ENCODE measurements at places on chromosomes 1 and 21.

- DNase-seq = no peak
These were observed 7.0 kb downstream of the CLCN6 start for GRCh38 chr1:11813021-11813420.

- no peak for DNase-seq
These were observed 213.3 kb downstream of the ROR1 start for GRCh38 chr1:63987014-63987627.

GRCh38 chr1:151995774-151996173 is 2.1 kb upstream of the S100A10 start:
- no peak for DNase-seq

DNA sequence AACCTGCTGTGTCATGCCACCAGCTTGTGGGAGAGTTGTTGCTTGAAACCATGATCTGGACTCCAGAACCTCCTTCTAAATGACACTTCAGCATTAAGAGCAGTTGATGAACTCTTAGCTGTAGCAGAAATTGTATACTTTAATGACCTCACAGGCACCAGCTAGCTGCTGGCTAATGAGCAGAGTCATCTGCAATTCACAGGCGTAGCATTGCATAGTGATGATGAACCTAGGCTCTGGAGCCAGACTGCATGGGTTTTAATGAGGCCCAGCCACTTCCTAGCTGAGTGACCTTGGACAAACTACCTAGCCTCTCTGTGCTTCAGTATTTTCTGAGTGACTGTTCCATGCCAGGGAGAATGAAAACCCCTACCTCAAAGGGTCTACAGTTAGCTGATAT is 407.1 kb downstream of the LMO4 start:
- no peak for DNase-seq

GRCh38 chr1:212542761-212543187 is 65.8 kb upstream of the ATF3 start:
- DNase-seq = no peak

GRCh38 chr1:21124846-21125245 is 51.9 kb downstream of the EIF4G3 start:
- DNase-seq = no peak

DNA sequence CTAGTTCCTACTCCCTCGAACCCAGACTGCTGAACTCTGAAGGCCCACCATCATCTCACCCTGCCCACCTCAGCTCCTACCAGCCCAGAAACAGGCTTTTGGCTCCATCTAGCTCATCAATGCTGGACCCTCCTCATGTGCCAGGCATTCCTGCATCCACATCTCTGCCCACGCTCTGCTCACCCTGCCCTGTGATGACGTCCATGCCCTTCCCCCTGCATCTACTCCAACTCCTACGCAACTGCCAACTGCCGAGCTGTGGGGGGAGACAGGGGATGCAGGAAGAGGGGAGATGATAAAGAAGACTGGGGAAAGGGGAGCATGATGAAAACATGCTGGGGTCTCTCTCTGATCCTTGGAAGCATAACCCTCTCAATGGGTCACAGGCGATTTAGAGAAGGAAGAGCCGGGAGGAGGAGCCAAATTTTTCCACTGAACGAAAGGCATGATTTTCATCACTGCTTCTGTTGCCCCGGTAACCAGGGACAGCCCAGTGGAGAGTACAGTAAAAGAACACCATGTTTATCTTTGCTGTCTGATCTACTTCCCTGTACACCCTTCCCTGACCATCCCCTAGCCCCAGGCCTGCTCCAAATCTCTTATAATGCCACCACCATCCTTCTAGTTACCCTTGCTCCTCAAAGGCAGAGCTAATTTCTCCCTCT is 44.3 kb downstream of the CD34 start:
- no peak for DNase-seq

DNA sequence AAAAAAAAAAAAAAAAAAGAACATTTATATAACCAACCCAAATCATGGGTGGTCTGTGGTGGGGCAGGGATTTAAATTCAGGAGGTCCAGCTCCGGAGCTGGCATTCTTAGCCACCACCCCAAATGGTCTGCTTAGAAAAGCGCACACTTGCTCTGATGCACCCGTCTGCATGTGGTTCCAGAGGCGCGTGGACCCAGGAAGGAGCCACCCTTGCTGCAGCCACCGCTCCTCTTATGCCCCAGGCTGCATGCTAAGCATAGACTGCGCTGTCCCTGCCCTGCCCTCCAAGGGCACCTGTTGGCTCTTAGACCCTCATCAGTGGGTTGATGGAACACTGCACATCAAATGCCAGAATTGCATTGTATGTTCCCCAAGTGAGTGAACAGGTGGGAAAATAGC is 41.4 kb downstream of the ATP5PO start:
- no peak for DNase-seq

DNA sequence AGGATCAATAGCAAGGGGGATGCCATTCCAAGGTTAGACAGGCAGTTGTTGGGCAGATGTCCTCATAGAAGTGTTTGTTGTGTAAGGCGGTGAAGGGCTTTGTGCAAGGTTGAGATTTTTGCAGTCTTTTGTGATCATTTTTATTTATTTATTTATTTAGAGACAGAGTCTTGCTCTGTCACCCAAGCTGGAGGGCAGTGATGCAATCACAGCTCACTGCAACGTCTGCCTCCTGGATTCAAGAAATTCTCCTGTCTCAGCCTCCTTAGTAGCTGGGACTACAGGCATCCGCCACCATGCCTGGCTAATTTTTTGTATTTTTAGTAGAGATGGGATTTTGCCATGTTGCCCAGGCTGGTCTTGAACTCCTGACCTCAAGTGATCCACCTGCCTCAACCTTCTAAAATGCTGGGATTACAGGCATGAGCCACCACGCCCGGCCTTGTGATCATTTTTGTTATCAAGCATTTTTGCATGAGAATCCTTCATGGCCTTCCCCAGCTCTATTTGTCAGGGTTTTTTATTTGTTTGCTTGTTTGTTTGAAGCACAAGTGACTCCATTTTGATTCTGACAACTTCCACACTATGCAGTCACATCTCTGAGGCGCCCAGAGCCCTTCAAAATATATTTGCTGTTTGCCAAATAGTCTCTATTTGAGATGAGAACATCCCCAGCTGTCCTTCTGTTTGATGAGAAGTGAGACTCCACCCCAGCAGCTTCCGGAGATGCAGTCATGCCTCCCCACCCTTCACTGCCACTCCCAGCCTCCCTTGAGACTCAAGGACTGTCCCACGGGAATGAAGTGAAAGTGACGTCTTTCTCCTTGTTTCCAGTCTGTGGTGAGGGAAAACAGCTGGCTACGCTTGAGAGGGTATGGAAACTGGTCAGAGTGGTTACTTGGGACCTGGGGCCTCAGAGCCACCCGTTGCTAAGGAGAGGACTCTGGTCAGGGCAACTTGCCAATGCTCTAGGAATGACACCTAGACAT is 38.0 kb downstream of the TMEM50B start:
- DNase-seq = no peak

DNA sequence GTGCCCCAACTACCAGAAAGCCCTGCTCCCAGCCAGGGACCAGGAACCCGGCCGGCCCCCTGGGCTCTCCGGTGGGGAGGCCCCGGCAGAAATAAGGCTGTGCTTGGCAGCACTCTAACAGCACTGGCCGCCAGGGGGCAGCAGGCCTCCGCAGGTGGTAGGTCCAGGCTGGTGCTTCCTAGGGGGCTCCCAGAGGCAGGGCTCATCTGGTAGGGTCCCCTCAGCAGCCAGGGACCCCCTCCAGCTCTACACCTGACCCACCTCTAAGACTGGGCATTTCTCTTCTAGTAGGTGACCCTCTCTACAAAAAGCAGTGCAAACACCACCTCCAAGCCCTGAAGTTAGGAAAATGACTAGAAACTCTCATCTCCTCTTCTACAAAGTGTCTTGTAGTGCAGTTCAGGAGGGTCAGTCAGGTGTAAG is 85.6 kb downstream of the STUM start:
- DNase-seq = peak; percentile 87
